NCI-H2029 (cell line): ENCODE measurements at places on chromosomes 13 and 19.

GRCh38 chr13:27977476-27978300, 8.6 kb upstream of the CDX2 start:
- no peak for DNase-seq

- DNase-seq = no peak
These were observed 99.0 kb downstream of the TM9SF2 start for GRCh38 chr13:99600318-99600717.

DNA sequence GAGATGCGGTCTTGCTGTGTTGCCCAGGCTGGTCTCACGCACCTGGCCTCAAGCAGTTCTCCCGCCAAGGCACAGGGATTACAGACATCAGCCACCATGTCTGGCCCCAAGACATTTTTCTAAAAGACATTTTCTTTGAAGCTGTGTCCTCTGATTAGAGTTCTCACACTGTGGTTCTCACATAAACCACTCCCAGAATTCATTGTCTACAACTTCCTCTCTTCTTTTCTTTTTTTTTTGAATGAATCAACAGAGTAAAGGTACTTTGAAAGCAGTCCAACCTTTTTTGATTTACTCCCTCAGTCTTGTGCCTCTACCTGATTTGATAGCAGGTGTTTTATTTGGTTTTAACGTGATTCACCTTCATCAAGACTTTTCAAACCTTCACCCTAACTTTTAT, 14.3 kb upstream of the SHD start:
- no peak for DNase-seq

GRCh38 chr13:113939129-113939943, 34.5 kb downstream of the C13orf46 start:
- DNase-seq = no peak

- DNase-seq = no peak
These were observed 12.1 kb upstream of the NDFIP2 start for GRCh38 chr13:79468819-79469218.
